NCI-H1436 (cell line): ENCODE measurements at places on chromosomes 11 and 22.
A peak's percentile ranks its signal among the peaks of the same experiment; 100 is the strongest.

GRCh38 chr11:59611570-59612565 lies 3.7 kb downstream of the OSBP start:
- peak; percentile 45 for DNase-seq

GRCh38 chr22:41226723-41227655 lies 13.7 kb downstream of the CHADL start:
- no peak for DNase-seq

GRCh38 chr22:50296658-50297490 lies 10.6 kb downstream of the PLXNB2 start:
- DNase-seq: no peak

- DNase-seq: no peak
Observed at GRCh38 chr22:22773979-22774604, 113.5 kb upstream of the IGLL5 start.

GRCh38 chr11:127592371-127592770 lies 591.8 kb upstream of the KIRREL3 start:
- DNase-seq: no peak

- DNase-seq: no peak
Observed at GRCh38 chr11:31882951-31883392, 71.8 kb upstream of the PAX6 start.

- no peak for DNase-seq
Observed at GRCh38 chr22:29106839-29107238, 34.0 kb downstream of the KREMEN1 start.

DNA sequence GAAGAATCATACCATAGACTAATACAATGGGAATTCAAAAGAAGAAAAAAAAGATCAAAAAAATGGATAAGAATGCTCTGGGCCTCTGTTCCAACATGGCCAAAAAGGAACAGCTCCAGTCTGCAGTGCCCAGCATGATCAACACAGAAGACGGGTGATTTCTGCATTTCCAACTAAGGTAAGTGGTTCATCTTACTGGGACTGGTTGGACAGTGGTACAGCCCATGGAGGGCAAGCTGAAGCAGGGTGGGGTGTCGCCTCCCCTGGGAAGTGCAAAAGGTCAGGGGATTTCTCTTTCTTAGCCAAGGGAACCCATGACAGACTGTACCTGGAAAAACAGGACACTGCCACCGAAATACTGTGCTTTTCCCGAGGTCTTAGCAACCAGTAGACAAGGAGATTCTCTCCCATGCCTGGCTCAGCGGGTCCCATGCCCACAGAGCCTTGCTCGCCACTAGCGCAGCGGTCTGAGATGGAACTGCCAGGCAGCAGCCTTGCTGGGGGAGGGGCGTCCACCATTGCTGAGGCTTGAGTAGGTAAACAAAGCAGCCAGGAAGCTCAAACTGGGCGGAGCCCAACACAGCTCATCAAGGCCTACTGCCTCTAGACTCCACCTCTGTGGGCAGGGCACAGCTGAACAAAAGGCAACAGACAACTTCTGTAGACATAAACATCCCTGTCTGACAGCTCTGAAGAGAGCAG lies 428.4 kb downstream of the MN1 start:
- DNase-seq: peak; percentile 91

DNA sequence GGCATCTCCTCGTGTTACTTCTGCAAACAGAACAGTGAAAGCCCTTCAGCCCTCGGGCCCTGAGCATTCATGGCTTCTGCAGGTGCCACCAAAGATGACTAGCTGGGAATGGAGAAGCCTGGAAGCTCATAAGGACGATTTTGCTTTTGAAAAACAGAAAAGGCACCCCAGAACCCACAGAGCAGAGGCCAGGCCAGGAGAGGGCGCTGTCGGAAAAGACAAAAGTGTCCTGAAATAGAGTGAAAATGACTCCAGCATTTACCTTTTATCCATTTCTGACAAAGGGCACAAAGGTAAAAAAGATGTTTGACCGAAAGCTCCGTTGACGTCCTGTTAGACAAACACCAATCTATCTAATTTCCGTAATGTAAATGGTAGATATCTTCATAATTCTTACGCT lies 37.6 kb downstream of the ZNF195 start:
- DNase-seq: no peak

DNA sequence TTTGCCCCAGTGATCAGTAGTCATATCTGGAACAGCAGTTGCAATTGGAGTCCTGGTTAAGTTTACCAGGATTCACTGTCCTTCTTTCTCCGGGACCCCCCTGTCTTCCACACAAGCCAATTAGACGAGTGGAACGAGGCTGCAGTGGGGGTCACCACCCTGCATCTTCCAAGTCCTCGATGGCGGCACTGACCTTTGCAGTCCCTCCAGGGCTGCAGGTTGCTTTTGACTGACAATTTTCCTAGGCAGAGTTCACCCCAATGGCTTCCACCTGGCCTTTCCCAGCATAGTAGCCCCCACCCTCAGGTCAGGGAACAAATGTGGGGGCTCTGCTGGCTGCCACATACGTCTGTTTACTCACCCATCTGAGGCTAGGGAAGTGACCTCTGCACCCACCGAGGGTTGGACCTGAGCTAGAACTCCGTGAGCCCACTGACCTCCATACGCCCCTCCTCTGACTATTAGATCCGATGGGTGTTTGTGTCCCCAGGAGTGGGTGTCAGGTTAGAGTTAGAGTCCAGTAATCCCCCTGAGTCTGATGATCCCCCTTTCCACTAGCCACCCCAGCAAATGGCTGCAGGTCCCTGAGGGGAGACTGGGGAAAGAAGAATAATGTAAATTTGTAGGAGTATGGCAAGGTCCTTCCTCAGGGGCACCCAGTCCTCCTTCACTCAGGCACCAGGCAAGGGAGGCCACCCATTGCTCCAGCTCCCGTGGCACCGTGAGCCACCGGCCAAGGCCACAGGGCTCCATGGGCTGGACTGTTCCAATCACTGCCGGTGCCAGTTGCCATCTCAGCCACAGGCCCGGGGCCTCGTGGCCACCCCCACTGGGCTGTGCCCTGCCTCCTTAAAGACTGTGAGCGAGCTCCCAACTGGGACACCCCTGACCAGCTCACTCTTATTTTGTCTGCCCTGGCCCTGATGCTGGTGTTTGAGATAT lies 5.5 kb downstream of the C11orf21 start:
- no peak for DNase-seq

- DNase-seq: no peak
Observed at GRCh38 chr22:26579331-26579886, 10.5 kb downstream of the TPST2 start.

DNA sequence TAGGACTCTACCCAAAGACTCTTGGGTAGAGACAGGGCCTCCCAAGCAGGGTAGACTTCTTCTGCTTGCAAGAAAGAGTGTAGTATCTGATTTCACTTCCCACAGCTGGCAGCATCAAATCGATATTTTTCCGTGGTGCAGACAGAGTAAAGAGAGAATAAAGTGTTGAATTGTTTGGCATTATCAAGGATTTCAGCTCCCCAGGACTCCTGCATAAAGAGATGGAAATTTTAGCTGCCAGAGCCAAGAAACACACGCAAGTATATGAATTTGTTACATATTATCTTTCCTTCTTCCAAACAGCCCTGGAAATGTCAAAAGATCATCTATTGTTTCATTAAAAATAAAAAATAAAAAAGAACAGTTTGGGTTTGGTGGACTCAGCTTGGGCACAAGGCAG lies 136.8 kb downstream of the PKNOX2 start:
- no peak for DNase-seq

GRCh38 chr11:76661306-76661751 lies 9.2 kb downstream of the LRRC32 start:
- DNase-seq: no peak

GRCh38 chr11:123694551-123694950 lies 40.1 kb upstream of the SCN3B start:
- DNase-seq: no peak

DNA sequence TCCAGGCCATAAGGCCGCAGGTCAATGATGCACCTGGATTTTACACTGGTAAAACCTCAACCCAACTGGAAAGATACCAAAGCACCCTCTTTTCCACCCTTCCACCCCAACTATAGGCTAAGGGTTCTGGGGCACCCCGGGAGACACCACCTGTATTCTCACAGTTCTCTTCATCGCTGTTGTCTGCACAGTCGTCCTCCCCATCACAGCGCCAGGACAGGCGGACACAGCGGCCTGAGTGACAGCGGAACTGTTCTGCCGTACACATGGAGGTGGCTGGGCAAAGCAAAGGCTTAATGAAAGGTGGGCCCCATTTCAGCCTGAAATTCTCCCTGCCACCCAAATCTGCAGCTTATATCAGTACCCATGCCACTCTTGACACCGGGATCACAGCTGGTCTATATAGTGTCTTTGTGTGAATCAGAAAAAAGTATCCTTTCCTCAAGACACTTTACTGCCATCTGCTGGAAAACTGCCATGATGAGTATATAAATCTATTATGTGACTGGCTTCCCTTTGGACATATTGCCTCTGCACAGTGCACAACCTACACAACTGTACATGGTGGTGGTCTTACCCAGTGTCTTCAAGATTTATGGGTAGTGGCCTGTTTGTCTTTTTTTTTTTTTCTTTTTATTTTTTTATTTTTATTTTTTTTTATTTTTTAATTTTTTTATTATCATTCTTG lies 21.5 kb downstream of the LRP4 start:
- peak; percentile 25 for DNase-seq

DNA sequence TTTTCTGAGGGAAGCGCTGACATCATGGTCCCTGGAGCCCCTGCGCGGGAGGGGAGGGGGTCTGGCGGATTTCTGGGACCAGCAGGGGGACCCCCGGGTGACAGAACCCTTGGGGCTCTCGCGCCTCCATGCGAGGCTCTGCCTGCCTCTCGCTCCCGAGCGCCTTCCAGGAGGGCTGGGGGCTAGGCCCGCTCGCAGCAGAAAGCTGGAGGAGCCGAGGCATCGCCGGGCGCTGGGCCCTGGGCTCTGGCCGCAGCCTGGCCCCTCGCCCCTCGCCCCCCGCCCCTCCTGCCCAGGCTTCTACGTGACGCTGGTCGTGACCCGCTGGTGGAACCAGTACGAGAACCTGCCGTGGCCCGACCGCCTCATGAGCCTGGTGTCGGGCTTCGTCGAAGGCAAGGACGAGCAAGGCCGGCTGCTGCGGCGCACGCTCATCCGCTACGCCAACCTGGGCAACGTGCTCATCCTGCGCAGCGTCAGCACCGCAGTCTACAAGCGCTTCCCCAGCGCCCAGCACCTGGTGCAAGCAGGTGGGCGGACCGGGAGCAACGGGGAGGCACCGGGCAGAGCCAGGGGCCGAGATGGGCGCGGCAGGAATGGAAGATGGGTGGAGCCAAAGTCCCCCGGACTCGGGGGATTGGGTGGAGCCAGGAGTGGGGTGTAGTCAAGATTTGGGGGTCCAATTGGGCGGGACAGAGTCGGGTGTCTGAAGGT lies 5.4 kb downstream of the BEST1 start:
- no peak for DNase-seq

GRCh38 chr11:94834911-94835593 lies 66.9 kb downstream of the AMOTL1 start:
- no peak for DNase-seq

GRCh38 chr11:61362542-61362875 lies 335 bp downstream of the TMEM138 start:
- no peak for DNase-seq

GRCh38 chr11:30465192-30465591 lies 121.0 kb downstream of the MPPED2 start:
- DNase-seq: no peak

DNA sequence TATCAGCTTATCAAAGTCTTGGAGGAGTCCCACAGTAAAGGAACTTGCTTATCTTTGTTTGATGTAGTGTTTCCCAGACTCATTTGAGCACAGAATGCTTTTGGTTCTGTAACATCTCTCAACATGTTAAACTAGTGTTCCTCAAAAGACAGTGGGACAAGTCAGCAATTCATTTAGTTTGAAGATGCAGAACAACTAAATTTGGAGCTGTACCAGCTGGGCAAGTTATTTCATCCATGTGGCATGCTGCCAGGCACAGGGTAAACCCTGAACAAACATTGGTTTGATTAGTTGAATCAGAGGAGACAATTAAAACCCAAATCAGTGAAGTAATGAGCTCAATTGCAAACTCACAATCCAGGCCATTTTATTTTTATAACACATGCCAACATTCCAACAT lies 141.2 kb downstream of the CSNK2A3 start:
- DNase-seq: no peak

DNA sequence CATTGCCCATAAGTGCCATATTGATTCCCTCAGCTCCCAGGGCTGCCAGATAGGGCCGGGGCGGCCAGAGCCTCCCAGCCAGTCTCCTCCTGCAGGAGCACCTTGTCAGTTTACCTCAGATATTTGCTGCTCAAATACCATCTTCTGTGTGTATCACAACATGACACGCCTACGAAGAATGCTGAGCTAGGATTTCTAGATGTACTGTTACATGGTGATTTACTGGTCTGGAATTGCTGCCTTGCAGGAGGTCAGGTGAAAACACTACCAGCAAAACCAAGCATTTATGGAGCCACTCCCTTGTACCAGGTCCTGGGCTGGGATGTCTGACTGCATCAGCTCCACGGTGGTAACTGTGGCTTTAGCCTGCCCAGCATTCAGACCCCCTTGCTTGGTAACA lies 11.8 kb downstream of the MICAL3 start:
- DNase-seq: no peak

DNA sequence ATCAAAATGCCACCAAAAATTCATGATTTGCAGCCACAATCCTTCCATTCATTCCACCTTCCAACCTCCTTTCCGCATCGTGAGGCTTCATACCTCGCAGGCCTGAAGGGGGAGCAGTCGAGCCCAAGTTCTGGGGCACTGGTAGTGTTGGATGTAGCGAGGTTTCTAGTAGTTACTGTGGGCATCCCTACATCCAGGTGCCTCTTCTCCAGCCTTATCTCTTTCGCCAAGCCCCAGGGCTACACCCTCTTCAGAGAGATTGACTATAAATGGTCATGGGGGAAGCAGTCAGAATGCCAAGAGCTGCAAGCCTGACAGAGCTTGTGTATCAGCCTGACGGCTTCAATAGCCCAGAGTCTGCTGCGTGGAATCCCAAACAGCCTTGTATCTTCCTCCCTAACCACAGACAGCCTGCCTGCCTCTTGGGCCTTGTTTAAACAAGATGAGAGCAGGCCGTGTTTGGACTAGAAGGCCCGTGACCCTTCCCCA lies 28.9 kb downstream of the CLMP start:
- DNase-seq: no peak

GRCh38 chr11:58923300-58923788 lies 15.9 kb upstream of the GLYATL1 start:
- DNase-seq: no peak

DNA sequence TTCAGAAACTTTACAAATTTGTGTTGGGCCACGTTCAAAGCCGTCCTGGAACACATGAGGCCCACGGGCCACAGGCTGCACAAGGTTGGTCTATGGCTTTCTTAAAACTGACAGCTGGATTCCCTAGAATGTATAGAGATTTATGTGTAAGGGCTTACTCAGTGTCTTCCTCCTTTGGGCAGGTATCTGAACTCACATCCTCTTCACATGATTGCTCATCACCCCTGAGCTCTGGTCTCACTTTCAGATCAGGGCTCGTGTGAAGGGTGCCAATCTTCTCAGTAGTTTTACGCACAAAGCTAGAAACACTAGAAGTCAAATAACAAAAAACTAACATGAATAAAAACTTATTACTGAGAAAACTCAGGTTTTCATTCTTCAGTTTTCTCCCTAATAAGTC lies 27.1 kb downstream of the HPS5 start:
- DNase-seq: no peak

GRCh38 chr11:57778318-57779037 lies 16.9 kb downstream of the CTNND1 start:
- peak; percentile 53 for DNase-seq
